ENCODE measurements at places on chromosomes 5 and 9.

- no peak for DNase-seq
Observed at GRCh38 chr9:135130207-135130976, 42.9 kb downstream of the OLFM1 start.

GRCh38 chr5:159911349-159911748 is 4.9 kb upstream of the ADRA1B start:
- no peak for DNase-seq

GRCh38 chr5:146173597-146173996 is 8.9 kb downstream of the LARS1 start:
- DNase-seq = no peak

DNA sequence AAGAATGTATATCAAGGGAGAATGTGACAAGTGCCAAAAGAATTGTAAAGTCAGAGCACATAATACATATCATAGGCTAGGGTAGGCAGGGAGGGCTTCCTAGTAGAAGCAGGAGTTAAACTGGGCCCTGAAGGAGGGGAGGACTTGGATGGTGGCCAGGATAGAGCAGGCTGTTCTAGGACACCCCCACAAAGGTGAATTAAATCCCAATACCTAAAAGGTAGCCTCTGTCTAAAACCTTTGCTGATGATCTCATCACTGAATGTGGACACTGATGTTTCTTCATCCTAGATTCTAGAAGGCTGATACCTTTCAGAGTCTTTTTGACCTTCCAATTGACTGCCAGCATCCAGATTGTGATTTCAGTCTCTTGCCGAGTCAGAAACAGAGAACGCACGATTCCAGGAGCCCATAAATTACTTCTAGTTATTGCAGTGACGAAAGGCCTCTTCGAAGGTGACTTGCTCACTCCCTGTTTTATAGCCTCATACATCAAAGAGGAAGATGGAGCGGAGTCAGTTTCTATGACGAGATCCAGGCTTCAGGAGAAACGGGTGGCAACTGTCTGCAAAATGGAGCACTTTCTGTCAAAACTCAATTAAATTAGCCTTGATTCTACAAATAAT is 43.2 kb downstream of the KIF4B start:
- DNase-seq = no peak

DNA sequence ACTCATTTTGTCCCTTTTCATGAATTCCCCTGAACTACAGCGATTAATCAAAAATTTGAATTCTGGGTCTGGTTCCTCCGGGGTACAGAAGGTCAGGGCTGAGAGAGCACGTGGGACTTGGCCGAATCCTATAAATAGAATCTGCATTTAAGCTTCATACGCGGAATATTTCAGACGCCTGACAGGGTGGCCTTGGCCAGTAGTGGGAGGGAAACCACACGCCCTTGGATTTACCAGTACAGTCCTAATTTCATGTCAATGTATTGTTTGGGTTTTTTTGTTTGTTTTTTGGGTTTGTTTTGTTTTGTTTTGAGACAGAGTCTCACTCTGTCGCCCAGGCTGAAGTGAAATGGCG is 21.5 kb upstream of the NIPBL start:
- DNase-seq = no peak
